NCI-H524 treated with DMSO at 0.1 percent for 48 hours (cell line): ENCODE measurements at places on chromosomes 7 and 10.
A peak's percentile ranks its signal among the peaks of the same experiment; 100 is the strongest.

- DNase-seq = no peak
These were observed 395.7 kb upstream of the FOXK1 start for GRCh38 chr7:4286351-4286750.

- peak; percentile 9 for DNase-seq
These were observed 13.8 kb upstream of the RHOBTB1 start for GRCh38 chr10:60957667-60958221.

DNA sequence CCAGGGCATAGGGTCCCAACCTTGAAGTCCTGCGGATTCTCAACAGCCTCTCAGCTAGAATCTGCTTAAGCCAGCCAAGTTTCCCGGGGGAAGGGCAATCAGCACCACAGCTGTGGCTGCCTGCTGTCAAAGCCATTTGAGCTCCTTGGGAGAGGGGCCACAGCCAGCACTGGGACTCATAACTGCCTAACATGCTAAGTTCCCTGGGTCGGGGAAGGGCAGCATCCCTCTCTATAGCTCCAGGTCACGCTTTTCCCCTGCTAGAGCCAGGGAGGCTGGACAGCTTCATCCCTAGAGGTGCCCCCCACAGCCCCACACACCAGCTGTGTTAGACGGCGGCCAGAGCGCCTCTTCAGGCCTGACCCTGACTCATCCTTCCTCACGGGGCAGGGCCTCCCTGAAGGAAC lies 49.6 kb upstream of the PDE1C start:
- DNase-seq = peak; percentile 57

GRCh38 chr7:130363026-130363847 lies 17.1 kb upstream of the CPA1 start:
- no peak for DNase-seq

DNA sequence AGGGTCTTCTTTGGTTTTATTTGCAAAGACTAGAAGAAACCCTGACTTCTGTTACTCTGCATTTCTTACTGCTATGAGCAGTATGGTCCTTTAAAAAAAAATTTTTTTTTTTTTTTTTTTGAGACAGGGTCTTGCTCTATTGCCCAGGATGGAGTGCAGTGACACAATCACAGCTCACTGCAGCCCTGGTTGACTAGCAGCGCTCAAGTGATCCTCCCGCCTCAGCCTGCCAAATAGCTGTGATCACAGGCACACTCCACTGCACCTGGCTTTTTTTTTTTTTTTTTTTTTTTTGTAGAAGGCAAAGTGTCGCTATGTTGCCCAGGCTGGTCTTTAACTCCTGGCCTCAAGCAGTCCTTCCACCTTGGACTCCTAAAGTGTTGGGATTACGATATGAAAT lies 17.4 kb downstream of the CNNM2 start:
- DNase-seq = no peak

DNA sequence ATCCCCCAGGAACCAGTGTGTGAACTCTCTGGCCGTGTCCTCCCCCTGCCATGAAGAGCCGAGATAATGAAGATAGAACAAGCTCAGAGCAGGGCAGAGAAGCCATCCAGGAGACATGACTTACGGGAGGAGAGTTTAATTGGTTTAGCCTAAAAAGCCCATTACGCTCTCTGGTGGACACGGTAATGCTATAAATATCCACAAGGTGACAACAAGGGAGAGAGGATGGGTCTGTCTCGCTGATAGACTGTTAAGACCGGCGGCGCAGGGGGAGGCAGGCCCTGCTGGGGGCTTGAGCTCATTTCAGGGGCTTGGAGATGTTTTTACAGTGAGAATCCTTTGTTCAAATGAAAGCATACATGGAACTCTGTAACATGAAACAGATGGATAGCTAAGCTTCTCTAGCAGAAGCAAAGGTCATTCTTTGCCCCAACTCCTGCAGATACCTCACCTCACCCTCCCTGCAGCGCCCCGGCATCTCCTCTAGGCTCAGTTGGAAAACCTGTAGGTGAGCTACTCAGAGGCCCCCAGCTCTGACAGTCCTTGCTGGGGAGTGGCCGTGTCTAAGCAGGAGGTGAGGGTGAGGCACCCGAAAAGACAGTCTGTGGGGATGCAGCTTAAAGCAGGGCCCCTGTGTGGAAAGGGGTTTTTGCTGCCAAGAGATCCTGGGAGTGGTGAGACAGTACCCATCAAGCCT lies 40.8 kb upstream of the LOXL4 start:
- no peak for DNase-seq

GRCh38 chr10:88156341-88156740 lies 292.9 kb downstream of the PTEN start:
- DNase-seq = no peak

DNA sequence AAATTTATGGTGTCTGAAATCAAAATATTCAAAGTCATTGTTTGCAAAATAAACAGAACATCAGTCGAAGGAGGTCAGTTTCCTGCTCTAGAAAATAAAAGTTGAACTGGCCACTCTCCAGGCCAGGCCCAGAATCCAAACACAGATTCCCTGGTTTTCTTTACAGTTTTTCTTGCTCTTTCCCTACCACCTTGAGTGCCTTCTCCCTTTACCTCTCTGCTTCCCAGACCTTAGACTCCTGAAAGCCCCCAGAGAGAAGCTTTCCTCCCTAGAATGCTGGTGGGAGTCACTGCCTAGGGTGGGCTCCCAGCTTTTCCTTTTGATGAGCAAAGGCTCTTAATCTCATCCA lies 6.1 kb downstream of the DNTT start:
- no peak for DNase-seq

DNA sequence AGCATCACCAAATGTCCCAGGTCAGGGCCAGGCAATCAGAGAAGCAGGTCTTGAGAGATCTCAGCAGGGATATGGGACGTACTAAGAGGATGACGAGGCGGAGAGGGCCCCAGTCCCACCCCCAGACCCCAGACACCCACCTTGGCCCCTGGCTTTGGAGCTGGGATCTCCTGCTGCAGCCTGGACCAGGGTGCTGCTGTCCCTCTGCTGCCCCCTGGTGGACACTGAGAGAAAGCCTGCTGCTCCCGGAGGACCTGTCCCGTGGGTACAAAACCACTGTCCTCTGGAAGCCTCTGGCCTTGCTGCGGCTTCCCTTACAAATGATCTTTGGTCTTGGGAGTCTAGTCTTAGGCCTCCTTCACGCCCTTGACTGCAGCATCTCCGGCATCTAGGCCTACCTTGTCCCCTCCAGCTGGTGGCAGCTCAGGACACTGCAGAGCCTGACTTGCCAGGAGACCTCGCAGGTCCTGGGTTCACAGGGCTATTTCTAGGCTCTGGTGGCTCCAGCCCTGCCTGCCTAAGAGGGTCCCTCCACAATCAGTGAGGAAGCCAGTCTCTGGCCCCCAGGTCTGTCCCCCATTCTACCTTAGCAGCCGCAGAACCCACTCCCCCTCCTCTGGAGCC lies 97.1 kb downstream of the RGS10 start:
- no peak for DNase-seq

DNA sequence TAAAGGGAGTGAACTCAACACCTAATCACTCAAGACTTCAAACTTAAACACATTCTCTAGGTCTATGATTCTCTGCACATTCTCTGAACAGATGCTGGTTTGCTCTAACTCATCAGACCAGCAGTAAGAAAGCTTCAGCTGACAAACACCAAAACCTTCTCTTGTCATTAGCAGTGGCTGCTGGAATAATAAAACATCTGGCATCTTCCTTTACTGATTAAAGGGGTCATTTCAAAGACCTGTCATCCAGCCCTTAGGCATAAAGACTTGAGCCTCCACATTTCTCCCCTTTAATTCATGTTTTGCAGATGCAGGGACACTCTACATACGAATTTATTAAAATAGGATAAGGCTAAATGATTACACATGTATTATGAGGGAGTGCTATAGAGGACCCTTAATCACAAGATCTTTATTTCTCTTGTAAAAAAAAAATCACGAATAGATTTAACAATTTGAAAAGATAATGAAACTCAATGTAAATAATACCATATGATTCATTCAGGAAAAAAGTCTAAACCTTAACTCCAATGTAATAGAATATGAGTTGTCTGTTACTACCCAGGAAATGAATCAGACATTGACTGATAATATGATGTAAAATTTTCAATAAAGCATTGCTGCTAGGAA lies 152.4 kb upstream of the GNAI1 start:
- DNase-seq = no peak

DNA sequence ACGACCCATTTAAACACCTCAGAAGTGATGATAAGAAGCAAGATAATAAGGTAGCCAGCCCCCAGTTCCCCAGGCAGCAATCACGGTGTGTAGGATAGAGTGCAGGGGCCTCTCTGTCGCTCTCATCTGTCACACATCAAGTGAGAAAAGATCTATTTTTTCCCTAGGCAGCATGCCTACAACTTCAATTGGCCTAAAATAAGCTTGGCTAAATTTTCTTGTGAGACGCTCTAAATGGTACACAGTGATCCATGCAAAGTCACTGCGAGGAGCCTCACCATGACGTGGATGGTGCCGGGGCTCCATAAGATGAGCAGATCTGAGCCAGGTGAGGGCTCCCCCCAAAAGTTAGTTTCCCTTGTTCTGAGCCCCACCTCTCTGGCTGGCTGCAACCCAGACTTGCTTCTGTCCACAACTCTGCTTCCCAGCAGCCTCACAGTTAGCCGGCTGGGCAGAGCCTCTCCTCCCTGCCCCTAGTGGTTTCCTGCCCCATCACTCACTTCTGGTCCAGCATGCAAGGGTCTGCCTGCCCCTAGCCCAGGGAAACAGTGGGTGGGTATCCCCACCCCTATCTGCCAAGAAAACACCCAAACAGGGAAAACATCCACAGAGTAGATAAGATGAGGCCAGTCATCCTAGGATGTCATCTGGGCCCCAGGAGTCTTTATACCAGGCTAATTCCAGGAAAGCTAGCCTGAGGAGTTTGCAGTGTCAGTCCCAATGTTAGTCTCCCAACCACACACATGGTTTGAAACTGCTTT lies 342.1 kb downstream of the GRID1 start:
- no peak for DNase-seq

DNA sequence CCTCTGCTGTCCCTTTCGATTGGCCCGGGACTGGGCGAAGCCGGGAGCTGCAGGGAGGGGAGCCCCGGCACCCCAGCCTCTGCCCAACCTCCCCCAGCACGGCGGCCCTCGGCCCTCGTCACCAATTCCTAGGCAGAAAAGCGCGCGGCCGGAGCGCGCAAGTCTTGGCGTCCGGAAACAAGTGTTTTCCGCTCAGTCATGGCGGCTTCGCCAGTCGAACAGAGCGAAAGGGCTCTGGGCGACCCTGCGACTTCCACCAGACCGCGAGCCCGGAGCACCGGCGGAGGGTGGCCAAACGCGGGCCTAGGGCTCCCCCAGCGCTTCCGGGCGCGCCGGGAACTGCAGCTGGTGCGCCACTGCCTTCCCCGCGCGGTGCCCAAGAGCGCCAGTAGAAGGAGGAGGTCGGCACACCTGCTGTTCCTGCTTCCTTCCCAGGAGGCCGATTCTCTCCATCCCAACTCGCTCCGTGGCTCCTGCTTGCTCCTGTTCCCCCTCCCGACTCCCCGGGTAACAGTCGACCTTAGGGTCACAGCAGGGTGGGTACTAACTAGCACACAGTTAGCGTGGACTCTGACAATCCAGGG lies 729.9 kb downstream of the ZWINT start:
- DNase-seq = no peak

GRCh38 chr7:85716353-85716752 lies 529.5 kb upstream of the SEMA3D start:
- DNase-seq = no peak

DNA sequence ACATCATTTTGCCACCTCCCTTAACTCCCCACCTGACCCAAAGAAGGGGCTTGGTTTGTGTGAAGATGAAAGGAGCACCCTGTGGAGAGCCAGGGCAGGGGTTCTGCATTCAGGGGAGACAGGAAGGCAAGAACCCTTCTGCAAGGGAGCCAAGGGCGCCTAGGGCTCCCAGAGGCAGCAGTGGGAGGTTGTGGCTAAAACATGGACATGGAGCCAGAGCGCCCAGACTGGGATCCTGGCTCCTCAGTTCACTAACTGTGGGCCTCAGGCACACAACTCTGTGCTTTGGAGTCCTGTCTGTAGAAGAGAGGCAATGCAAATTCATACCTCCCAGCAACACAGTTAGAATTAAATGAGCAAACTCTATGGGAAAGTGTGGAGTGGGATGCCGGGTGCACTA lies 123.1 kb upstream of the MACROH2A2 start:
- no peak for DNase-seq

GRCh38 chr10:23965123-23965522 lies 243.8 kb upstream of the KIAA1217 start:
- no peak for DNase-seq

DNA sequence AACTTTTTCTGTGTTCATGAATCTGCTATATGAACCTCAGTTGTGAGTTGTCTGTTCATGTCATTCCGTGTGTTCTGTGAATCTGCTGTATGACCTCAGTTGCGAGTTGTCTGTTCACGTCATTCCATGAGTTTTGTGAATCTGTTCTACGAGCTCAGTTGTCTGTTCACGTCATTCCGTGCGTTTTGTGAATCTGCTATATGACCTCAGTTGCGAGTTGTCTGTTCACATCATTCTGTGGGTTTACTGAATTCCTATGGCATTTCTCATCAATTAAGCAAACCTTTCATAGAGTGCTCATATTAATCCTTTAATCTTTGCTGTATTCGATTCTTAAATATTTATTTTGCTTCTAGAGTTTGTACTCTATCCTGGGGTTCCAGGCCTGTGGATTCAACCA lies 150.6 kb downstream of the DIP2C start:
- DNase-seq = no peak

- no peak for DNase-seq
These were observed 706.9 kb upstream of the VSTM2A start for GRCh38 chr7:53835301-53835700.

- no peak for DNase-seq
These were observed 9.5 kb upstream of the C10orf95 start for GRCh38 chr10:102460836-102461186.

GRCh38 chr7:16609842-16610450 lies 35.6 kb downstream of the ANKMY2 start:
- DNase-seq = no peak

DNA sequence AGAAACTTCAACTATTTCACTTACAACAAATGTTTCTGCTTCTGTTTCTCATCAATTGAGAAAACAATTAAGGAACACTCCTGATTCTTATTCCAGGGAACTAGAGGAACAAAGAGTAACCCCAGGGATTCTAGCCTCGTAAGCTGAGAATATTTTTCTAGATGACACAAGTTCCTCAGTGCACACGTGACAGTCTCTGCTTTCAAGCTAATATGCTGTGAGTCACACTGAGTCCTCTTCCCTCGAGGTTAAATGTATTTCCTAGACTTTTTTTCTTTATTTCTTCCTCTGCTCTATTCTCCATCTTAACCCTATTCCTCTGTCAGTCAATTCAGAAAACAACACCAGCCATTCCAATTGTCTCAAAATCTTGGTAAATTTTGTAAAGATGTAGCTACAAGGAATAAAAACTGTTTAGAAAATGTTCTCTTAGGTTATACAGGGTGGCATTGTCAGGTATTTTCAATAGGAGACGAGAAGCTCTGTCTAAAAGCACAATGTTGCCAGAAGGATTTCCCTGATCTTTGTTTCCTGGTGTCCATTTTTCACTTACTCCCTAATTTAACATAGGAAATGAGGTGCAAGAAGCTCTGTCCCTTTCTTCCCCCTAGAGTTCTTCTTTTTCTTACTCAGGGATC lies 5.8 kb upstream of the C1GALT1 start:
- DNase-seq = no peak

DNA sequence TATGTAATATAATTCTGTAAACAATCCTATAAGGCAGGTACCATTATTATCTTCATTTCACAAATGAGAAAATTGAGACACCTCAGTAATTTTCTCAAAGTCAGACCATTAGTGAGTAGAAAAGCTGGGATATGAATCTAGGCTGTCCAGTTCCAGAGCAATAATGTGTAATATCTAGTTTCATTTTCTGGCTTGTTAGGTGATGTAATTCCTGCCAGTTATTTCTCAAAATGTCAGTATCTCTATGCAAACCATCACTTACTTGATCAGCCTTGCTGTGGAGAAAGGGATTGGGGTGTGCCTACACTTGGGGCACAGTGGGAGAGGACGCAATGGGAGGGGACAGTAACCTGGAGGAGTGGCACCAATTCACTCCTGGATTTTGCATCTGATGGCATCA lies 157.5 kb downstream of the LYZL1 start:
- no peak for DNase-seq
